Inflammatory macrophage treated with lipopolysaccharide for 4 hours (primary cell): ENCODE measurements at places on chromosomes 11 and 22.

- DNase-seq = no peak
Observed at GRCh38 chr22:21736948-21737347, 1.4 kb upstream of the YPEL1 start.

DNA sequence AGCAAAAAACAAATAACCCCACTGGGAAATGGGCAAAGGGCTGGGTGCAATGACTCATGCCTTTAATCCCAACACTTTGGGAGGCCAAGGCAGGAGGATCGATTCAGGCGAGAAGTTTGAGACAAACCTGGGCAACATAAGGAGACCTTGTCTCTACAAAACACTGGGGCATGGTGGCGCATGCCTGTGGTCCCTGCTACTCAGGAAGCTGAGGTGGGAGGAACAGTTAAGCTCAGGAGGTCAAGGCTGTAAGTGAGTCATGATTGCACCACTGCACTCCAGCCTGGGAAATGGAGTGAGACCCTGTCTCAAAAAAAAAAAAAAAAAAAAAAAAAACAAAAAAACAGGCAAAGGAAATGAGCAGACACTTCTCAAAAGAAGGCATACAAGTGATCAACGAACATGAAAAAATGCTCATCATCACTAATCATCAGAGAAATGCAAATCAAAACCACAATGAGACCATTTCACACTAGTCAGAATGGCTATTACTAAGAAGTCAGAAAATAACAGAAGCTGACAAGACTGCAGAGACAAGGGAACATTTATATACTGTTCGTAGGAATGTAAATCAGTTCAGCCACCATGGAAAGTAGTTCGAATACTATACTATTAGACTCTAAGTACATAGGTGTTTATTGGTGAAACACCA lies 48.2 kb upstream of the SMCO4 start:
- DNase-seq = peak; percentile 56

DNA sequence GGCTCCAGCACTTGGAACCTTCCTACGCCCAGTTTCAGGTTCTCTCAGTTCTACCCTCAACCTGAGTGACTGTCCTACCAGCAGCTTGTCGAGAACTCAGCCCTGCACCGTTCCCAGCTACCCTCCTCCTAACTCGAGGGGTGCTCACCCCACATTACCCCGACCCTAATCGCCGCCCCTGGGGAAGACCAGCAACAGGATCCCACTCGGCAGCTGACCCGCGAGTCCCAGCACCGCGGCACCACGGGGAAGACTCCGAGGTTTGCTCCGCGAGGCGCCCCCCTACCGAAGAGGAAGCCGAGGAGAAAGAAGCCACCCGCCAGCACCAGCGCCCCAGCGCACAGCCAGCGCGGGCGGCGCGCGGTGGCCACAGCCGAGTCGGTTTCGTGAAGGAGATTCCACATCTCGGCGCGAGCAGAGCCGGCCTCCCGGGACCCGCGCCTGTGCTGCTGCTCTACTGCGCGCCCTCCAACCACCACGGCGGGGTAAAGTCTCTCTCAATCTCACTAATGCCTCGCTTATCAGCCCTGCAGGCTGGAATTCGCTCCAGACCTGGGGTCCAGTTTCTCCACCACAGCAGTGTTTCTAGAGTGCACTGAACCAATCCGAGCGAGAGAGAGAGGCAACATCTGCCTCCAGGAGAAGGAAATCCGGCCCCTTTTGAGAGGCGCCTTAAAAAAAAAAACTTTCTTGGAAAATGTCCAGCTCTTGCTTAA lies at the start of gene FOLH1:
FOLH1 (minus strand) TSS at position 597 of the 716 bp plus-strand sequence; CDS start at position 404, 193 bp downstream.
- DNase-seq = peak; percentile 10

DNA sequence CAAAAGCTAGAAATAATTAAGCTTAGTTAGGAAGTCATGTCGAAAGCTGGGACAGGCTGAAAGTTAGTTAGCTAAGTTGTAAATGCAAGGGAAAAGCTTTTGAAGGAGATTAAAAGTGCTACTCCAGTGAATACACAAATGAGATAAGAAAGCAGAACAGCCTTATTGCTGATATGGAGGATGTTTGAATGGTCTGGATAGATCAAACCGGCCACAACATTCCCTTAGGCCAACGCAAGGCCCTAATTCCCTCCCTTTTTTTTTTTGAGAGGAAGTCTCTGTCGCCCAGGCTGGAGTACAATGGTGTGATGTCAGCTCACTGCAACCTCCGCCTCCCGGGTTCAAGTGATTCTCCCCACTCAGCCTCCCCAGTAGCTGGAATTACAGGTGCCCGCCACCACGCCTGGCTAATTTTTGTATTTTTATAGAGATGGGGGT lies 23.3 kb upstream of the WEE1 start:
- no peak for DNase-seq

DNA sequence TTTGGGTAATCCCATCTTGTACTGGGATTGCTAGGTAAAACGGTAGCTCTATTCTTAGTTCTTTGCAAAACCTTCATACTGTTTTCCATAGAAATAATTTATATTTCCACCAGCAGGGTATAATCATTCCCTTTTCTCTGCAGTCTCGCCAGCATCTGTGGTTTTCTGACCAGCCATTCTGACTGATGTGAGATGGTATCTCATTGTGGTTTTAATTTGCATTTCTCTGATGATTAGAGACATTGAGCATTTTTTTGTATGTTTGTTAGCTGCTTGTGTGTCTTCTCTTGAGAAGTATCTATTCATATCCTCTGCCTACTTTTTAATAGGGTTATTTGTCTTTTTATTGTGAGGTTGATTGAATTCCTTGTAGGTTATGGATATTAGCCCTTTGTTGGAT lies 220.9 kb downstream of the PGR start:
- no peak for DNase-seq
